NCI-H460 (cell line): ENCODE measurements at places on chromosomes 7 and 10. TPM values are rescaled to one million over a fixed set of nuclear protein-coding genes. Genes with fewer than 3 reads are reported as not detected.

- DNase-seq = no peak
Measured at GRCh38 chr10:30127120-30127541, 67.7 kb upstream of the JCAD start.

DNA sequence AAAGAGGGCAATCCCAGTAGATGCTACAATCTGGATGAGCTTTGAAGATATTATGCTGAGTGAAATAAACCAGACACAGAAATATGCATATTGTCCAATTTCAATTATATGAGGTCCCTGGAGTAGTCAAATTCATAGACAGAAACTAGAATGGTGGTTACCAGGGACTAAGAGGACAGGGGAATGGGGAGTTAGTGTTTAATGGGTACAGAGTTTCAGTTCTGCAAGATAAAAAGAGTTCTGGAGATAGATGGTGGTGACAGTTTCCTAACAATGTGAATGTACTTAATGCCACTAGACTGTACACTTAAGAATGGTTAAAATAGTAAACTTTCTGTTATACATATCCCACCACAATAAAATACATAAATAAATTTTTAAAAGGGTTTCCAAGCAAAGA is 236.6 kb downstream of the ELMO1 start:
- no peak for DNase-seq

The NANOS1 gene
- 1.6 and 1.8 TPM in 2 replicates for total RNA-seq

- no peak for DNase-seq
Measured at GRCh38 chr10:27805180-27805579, 59.6 kb upstream of the MKX start.

DNA sequence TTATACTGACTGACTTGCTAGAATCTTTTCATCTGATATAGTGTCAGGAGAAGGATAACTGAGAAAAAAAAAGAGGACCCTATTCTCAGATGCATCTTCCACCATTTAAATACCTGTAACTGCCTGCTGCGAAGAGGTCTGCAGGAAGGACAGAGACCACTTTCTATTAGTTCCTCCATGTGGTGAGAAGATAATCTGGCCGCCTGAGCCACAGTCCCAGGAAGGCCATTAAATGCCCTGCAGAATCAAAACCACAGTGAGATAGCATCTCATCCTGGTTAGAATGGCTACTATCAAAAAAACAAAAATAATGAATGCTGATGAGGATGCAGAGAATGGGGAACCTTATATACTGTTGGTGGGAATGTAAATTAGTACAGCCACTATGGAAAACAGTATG is 19.9 kb upstream of the IFIT1B start:
- DNase-seq = no peak

The SEMA3A gene
- 61.7 and 73.9 TPM in 2 replicates for total RNA-seq

- no peak for DNase-seq
Measured at GRCh38 chr10:24340883-24341282, 131.9 kb downstream of the KIAA1217 start.

The SFXN2 gene
- total RNA-seq = 2.0 and 2.4 TPM in 2 replicates

- DNase-seq = no peak
Measured at GRCh38 chr10:72086466-72087391, 1.6 kb downstream of the SPOCK2 start.

GRCh38 chr10:54194806-54195205 is 606.2 kb downstream of the PCDH15 start:
- no peak for DNase-seq

DNA sequence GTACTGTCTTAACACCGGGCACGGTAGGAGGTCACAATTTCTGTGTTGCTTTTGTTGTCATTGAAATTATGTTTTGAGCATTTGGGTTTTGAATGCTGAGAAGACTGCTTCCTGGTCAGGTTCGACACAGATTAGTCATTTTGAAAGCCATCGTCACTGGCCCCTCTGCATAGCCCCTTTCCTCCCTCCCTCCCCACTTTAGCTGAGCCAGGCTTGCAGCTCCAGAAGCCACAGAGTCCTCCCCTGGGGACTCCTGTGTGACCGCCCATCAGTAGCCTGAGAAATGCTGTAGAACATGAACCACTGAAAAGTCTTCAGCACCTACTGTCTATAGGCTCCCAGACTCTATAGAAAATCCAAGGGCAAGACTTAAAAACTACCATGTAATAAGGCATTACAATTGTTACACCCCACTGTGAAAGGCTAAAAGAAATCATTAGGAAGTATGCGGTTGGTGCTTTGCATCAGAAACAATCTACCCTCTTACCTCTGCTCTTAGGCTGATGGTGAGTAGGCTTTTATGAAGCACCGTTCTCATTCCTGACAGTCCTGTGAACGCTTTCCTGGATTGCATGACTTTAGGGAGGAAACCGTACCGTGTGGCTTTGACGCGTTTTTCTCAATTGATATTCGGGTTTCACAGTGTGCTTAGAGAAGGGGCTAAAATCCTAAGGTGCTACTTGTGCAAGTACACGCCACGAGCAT is 24.8 kb downstream of the JCAD start:
- no peak for DNase-seq

GRCh38 chr10:19200211-19200610 is 151.6 kb downstream of the MALRD1 start:
- DNase-seq = no peak

The PRKG1 gene
- 0.81 and 1.0 TPM in 2 replicates for total RNA-seq

The LARP4B gene
- 28.1 and 31.1 TPM in 2 replicates for total RNA-seq

DNA sequence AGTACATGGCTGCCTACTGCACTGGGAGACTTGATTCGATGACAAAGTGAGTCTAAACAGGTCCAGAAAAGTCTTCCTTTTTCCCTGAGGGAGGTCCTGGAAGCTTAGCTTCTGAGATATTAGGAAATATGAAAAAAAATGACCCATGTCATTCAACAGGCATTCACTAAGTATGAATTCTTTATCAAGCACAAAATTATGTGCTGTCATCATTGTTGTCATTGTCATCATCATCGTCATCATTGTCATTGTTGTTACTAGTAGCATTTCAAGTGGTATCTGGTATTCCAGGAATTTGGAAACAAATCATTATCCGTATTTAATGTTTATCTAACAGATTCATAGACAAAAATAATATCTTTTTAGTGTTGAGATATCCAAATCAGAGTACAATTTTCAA is 49.7 kb upstream of the HECTD2 start:
- DNase-seq = no peak

GRCh38 chr10:21077681-21078080 is 180.6 kb upstream of the NEBL start:
- DNase-seq = no peak

- DNase-seq = no peak
Measured at GRCh38 chr10:121248266-121248665, 350.0 kb downstream of the FGFR2 start.

The OR6V1 gene
- total RNA-seq = not detected in 2 replicates

- DNase-seq = no peak
Measured at GRCh38 chr10:52665821-52666220, 106.8 kb downstream of the MBL2 start.

- no peak for DNase-seq
Measured at GRCh38 chr7:36690514-36691187, 33.6 kb downstream of the AOAH start.

GRCh38 chr7:78563191-78563590 is 764.6 kb downstream of the PHTF2 start:
- no peak for DNase-seq

GRCh38 chr10:32981760-32982159 is 23.7 kb upstream of the ITGB1 start:
- DNase-seq = no peak

The SCIN gene
- total RNA-seq = not detected in 2 replicates

The OR2A1 gene
- not detected in 2 replicates for total RNA-seq

DNA sequence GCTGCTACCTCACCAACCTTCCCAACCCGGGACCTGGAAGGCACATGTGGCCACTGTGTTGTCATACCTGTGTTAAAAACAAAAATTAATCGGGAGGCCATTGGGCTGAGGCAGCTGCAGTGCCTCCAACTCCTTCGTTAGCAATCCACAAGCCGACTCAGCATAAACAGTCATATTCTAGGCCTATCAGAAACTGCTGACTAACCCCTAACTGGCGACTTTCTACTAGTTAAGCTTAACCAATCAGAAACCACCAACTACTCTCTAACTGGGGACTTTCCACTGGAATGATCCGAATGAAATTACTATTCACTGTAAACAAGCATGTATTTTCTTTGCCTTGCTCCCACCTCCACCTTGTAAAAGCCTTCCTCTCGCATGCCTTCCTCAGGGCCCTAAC is 14.1 kb upstream of the TMEM72 start:
- DNase-seq = no peak

DNA sequence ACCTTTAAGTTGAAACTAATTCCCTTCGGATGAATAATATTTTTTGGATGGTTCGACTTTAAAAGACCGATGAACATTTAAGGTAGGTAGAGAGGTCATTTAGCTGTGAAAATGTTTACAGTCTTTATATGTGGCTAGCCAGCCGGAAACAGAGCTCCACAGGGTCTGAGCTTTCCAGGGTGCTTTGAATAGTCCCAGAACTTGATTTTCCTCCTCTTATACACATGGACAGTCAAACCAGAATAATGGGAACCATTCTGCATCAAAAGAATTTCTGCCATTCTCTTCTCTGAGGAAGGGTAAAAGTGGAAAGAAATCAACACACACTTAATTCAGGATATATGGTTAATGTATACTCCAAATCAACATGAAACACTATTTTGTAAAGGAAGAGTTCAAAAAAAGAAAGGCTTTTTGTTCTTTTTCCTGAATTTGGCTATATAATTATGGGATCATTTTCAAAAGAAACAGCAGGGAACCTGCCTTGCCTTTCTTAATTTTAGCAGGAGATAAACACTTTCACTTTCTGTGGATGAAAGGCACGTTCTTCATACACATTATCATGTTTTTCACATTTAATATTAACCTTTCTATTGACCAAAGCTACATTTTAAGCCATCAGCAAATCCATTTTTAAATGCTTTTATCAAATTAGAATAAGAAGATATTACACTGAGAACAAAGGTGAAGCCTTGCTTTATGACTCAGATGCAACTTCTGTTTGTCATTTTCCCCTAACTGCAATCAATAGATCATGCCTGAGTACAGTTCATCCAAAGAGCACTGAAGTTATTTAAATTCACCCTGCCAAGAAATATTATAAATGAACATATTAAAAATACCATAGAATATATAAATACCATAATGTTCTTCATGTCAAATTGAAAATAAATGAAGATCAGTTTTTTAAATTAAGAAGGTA is 307.3 kb downstream of the THSD7A start:
- DNase-seq = no peak

The ITIH2 gene
- total RNA-seq = not detected in 2 replicates

The INPP5A gene
- 11.7 and 13.1 TPM in 2 replicates for total RNA-seq
